ENCODE measurements at places on chromosomes 12 and 14.

DNA sequence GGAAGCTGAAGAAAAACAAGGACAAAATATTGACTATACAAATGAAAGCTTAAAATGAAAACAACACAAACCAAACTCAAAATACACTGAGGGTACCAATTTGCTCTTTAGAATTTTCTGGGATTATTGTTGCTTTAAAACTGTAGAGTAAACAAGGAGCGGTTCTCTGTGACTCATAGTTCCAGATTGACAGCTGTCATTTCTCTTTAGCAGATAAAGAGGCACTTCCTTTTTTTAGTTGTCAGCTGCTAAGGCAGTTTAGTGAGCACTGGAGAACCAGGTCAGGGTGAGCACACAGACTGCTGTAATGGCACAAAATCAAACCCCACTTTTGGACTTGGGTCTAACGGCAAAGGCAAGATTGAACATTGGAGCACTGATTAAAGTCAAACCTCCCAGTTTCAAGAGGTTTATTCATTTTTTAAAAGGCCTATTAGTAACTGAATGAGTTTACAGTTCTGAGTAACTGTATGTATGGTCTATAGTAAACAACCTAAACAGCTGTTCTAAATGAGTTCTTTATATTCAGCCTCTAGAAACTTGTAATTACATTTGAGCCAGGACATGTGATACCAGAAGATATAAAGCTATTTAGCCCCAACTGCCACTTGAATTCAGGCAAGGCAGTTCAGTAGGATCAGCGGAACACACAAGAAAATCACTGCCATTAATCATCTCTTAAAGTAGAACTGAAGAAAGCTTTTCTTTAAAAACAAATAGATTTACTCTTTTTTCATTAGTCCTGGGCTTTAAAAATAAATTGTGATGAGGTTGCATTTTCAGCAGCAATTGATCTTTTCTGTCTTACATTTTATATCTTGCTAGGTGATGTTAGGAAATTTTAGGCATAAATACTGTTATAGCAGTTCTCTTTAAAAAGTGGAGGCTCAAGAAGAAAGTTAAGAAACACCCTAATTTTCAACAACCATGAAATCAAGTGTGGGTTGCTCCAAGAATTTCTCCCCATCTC lies 71.7 kb upstream of the PRICKLE1 start:
- DNase-seq = no peak

GRCh38 chr14:30861200-30861599 lies 13.2 kb upstream of the COCH start:
- DNase-seq = no peak

- DNase-seq = no peak
These were observed 1148.4 kb downstream of the VRK1 start for GRCh38 chr14:97945631-97946030.

GRCh38 chr12:63897931-63898330 lies 53.4 kb downstream of the SRGAP1 start:
- no peak for DNase-seq

- no peak for DNase-seq
These were observed 439.1 kb downstream of the NPAS3 start for GRCh38 chr14:33377596-33378390.

DNA sequence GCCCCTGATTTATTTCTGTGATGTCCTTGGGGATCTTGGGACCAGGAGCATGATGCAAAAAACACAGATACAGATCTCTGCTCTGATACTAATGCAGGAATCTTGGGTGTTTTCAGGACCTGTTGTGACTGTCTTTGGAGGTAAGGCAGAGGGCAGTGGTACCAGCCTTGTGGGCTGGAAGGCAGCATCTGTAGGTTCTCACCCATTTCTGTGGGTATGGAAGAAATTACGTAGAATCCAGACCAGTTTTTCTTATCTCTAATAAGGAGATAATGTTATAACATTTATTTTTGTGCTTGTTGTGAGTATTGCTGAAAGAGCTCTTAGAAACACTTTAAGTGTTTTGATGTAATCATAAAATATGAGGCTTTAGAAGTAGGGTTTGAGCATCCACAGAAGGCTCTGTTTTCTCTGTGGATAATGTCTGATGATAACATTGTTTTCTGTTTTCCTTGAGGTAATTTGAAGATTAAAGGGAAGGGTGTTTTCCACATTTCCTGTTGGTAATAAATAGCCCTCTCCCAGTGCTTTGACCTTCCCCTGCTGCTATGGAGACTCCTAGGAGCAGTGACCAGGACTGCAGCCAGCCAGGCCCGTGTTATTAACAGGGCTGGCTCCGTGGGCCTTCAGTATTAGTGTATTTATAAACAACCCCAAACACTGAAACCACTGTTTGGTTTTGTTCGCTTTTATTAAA lies 9.4 kb upstream of the DCP1B start:
- DNase-seq = no peak

- no peak for DNase-seq
These were observed 39.6 kb downstream of the IQSEC3 start for GRCh38 chr12:106118-106591.

- no peak for DNase-seq
These were observed 119.5 kb downstream of the VEZT start for GRCh38 chr12:95337146-95337545.

- no peak for DNase-seq
These were observed 28.5 kb downstream of the PAWR start for GRCh38 chr12:79662046-79662811.

DNA sequence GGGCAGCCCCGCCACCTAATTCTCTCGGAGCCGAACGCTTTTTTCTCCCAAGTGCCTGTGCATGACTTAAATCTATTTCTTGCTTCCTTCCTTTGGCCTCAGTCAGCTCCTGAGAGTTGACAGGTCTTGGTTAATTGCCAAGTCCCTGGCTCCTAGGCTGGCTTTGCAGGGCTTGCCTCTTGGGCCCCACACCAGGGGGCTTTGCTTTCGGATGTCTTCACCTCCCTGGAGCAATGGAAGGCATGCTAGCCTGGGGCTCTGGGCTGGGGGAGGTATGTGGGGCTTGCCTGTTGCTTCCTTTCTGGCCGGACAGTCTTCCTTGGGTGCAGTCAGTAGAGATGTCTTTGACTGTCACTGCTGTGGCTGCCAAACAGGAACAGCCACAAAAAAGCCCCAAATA lies 2.2 kb upstream of the KRT80 start:
- DNase-seq = no peak

DNA sequence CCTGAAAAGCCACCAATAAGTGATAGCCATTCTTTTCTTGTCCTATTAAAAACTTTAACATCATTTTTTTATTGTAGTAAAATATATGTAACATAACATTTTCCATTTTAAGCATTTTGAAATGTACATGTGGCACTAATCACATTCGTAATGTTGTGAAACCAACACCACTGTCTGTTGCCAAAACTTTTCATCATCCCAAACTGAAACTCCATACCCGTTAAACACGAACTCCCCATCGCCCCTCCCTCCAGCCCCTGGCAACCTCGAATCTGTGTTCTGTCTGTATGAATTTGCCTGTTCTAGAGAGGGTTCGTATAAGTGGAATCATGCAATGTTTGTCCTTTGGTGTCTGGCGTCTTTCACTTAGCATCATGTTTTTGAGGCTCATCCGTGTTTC lies 75.9 kb downstream of the CCDC92 start:
- no peak for DNase-seq

- DNase-seq = no peak
These were observed 82.3 kb downstream of the PUS7L start for GRCh38 chr12:43676183-43676813.

DNA sequence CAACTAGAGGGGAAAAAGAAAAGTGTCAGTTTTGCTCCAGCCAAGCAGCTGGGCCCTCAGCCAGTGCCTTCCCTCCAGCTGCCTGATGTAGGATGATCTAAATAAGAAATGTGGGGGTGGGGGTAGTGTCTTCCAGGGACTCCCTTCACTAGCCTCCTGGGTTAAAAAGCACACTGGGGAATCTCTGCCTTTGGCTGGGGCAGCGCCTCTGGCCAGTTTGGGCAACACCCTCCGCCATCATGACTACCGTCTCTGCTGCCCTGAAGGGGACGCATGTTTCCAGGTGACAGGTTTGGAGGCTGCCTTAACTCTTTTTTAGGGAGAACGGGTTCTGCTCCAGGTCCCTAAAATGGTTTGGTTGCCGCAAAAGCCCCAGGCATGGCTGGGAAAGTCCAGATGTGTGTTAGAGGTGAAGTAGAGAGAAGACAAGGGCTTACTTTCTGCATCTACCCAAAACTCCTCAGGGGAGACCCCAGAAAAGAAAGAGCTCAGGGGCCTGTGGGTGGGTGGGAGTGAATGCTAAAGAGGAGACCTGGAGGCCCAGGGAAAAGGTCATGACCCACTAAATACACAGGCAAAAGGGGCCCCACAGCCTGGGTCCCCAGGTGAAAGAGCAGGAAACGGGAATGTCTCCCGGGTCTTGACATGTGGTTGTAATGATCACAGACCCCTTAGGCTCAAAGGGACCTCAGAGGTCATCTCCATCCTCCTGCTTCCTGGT lies 132.8 kb upstream of the CCND2 start:
- no peak for DNase-seq

DNA sequence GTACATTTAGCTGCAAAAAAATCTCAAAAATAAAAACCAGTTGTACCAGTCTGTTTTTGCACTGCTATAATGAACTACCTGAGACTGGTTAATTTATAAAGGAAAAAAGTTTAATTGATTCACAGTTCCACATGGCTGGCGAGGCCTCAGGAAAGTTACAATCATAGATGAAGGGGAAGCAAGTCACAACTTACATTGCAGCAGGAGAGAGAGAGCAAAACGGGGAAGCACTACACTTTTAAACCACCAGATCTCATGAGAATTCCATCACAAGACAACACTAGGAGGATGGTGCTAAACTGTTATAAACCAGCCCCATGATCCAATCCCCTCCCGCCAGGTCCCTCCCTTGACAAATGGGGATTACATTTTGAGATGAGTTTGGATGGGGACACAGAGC lies 186.0 kb downstream of the TMTC3 start:
- DNase-seq = no peak

DNA sequence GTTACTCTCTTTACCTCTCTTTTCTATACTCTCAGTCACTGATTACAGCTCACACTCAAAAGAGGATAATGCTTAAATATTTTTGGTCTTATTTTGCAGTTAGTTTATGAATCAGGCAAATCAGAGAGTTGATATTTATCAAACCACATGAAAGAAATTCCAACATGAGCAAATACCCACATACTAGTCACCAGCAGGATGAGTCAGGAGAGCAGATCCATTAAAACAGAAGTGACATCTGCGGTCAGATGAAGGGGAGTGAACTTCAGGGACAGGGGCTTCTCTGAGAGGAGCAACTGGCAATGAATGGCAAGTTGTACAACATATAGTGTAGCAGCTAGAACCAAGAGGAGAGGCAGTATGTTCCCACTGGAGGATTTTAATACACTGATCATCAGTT lies 258.7 kb downstream of the SYT10 start:
- no peak for DNase-seq

DNA sequence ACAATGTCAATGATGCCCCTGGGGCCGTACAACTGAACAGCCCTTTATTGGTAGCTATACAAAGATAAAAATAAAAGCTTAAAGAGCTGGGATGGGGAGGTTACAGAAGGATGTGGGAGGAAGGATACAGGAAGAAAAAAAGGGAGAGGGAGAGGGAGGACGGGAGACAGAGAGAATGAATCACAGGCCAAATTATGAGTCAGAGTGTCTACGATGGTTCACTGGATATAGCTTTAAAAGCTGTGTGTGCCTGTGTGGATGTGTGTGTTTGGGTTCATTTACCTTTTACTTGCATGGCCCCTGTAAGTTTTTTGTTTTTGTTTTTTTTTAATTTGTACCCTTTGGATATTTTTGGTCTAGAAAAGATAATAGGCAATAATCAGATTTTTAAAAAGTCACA lies 111.9 kb downstream of the CCDC60 start:
- DNase-seq = no peak

DNA sequence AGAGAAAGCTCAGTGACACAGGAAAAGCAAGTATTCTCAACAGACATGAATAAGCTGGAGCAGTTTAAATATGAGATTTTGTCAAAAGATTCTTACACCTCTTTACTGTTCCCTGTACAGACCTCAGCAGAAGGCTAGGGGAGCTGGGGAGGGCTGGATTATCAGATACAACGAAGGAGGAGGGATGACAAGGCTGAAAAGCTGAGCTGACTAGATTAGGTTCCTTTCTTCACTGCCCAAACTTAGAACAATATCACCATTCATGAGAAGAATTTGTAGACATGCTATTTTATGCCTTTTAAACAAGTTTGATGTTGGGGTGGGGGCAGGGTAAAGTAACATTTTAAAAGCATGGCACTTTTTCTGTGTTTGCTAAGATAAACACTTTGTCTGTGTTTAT lies 611.1 kb downstream of the AACS start:
- DNase-seq = no peak

DNA sequence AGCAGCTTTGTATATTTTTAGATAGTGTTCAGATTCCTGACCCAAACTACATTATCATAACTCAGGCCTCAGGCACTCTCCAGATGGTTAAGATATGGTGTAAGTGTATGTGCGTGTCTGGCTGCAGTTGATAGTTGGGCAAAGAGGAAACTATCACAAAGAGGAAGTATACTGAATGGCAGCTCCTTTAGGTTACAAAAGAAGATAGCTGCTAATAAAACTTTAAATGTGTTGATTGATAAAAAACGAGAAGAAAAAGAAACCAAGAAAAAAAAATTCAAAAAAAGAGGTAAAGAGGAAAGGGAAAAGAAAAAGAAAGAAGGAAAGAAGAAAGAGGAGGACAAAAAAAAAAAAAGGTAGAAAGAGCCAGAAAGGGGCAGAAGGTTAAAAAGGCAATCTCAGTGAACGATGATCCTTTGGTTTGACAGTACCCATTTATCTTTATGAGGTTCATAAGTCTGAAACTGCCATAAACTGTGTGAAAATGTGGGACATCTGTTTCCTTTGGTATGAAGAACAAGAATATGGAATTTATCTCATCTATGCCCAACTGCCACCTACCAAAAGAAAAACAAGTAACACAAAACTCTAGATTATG lies 42.2 kb downstream of the TAOK3 start:
- no peak for DNase-seq

DNA sequence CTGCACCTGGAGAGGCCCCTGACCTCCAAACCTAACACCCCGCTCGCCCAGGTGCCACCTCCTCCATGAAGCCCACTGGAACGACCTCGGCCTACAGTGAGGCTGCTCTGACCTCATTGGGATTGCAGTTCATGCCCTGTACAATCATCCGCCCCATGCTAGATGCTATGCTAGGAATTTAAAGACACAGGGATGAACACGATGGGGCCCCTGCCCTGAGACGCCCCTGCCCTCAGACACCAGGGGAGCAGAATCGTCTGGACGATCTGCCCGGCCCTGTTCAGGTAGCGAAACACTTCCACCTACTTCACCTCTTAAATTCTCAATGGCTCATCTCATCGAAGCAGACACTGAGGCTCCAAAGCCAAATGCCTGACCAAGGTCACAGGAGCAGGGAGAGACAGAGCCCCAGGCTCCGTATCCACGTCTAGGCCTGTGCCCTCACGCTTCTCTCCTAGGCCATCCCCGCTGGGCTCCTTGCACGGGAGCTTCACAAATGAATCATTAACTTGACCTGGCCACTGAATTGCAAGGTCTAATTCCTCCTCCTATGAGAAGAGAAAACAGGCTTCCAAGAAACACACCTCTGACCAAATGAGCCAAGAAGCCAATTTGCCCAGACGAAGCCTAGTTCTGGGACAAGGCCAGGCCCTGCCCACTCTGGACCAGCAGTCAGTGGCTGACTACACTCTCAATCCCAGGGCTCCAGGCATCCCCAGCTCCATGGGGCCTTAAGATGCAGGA lies 35.2 kb downstream of the SCARB1 start:
- no peak for DNase-seq
